Hematopoietic multipotent progenitor cell treated with erythropoietin and hydrocortisone succinate and interleukin-3 and kit ligand, for 8 days (in vitro differentiated cells): ENCODE measurements at places on chromosomes 3 and 15.

DNA sequence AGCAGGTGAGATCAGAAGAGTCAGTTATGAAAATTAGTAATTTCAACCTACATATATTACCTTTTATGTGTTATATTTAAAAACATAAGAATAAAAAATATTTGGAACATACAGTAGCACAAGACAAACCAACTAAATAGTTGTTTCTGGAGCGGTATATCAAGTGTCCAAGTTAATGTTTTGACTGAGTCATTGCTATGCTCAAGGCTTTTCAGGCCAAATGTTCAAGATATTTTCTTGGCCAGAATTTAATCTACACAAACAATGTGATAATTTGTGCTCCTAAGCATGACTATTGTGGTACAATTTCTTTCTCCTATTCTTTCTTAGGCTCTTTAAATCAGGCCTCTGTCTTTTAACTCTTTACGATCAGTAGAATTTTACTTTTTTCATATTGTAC is 412.4 kb downstream of the RAP2B start:
- no peak for DNase-seq

DNA sequence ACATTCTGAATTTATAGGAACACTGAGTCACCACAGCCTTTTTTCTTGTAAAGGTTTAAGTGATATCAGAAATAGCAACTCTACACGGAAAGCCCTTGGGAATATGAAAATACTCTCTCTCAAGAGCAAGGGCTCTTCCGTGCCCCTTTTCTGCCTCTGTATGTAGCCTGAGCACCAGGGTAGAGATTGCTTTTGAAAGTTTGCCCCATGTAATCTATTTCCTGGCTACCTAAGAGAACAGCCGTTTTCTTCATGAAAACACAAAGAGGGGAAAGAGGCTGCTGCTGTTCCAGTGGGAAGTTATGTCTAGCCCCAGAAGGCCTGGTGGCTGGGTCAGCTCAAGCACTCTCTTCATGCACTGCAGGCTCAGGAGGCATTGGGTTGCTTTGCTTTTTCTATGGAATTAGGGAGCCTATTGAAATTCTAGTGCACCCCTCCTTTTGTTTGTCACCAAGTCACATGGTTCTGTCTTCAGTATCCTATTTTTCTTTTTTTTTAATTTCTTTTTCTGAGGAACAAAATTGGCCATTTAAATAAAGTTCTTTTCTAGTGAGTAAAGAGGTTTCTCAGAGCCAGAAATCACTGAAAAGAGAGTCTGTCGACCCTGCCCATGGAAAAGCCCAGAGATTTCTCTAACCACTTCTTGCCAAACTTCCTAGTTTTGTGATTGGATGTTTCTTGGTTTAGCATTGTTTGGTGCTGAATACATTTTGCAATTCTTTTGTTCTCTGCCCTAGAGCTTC is 39.5 kb downstream of the TIGIT start:
- DNase-seq = no peak

- no peak for DNase-seq
Measured at GRCh38 chr3:98291332-98291957, 9.1 kb downstream of the OR5H2 start.

- no peak for DNase-seq
Measured at GRCh38 chr15:94061041-94061440, 170.3 kb upstream of the MCTP2 start.

GRCh38 chr3:134197681-134198261 is 52.9 kb downstream of the RYK start:
- DNase-seq = peak; percentile 86

DNA sequence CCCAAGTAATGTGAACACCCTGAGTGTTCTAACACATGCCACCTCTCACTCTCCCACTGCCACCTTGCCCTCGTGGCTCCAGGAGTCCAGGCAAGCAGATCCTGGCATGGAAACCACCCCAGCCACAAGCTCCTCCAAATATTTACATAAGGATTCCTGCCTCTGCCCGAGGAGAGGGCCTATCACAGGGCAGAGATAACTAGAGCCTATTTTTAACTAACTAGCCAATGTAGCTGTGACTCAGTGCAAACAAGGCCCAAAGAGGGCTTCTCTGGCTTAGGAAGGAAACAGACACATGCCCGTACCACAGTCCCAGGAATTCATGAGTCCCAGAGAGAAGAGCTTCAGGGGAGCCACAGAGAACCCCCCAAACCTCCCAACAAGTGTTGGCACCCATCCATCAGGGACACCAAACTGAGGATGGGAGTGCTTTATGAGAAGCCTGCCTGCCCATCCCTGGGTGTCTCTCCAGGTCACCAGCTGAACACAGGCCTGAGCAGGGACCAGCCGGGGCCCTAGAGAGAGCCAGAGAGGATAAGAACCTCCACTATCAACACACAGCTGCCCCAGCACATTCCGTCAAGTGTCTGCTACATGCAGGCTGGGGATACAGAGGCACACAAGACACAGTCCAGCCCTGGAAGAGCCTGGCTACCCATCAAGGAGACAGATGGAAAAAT is 9.2 kb downstream of the FYCO1 start:
- no peak for DNase-seq

GRCh38 chr15:71679793-71680353 is 130.5 kb upstream of the NR2E3 start:
- no peak for DNase-seq

- DNase-seq = peak; percentile 59
Measured at GRCh38 chr15:69414701-69415167, 585 bp downstream of the KIF23 start.

DNA sequence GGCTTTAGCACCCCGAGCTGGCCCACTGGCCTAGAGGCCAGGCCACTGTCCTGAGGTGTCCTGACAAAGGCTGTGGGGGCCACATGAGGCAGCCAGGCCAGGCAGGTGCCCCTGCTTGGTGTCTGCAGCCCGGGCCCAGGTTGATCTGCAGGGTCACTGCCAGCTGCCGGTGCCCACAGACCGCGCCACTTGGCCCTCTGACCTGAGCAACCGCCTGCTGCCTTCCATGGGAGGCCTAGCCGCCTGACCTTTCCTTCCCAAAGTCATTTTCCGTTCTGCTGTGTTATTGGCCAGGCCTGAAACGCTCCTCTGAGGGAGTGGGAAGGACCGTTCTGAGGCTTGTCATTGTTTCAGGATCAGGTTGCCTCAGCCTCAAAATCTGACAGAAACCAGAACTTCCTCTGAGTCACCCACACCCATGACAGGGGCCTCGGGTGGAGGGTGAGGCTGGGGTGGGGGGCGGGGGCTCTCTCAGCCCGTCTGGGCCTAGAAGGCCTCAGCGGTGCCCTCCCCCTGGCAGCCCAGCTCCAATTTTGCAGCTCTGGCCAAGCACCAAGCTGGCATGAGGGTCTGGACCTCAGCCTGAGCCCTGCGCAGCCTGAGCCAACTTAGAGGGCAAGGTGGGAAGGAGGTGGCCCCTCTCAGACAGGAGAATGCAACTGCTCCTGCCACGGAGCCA is 140.7 kb upstream of the MEF2A start:
- no peak for DNase-seq

DNA sequence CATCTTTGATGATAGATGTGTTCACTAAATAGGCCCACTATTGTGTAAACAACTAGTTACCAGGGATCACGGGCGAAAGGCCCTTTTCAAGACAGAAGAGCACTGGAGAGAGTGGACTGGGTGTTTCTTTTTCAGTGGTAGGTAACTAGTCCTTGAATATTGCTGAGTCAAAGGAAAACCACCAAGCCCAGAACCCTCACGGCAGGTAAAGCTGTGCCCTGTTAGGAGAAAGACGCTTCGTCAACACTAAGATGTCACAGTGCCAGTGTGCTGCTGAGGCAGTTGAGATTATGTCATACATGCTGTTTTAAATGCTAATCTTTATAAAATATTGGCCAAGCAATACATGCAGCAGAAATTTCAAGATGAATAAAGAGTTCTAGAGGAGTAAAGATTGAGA is 578.6 kb downstream of the PYDC2 start:
- DNase-seq = no peak

- DNase-seq = no peak
Measured at GRCh38 chr3:170418422-170419398, at the start of gene CLDN11. Gene CLDN11, plus strand, starts transcription at chr3:170418868. Its CDS starts 199 bp downstream, at chr3:170419067.

DNA sequence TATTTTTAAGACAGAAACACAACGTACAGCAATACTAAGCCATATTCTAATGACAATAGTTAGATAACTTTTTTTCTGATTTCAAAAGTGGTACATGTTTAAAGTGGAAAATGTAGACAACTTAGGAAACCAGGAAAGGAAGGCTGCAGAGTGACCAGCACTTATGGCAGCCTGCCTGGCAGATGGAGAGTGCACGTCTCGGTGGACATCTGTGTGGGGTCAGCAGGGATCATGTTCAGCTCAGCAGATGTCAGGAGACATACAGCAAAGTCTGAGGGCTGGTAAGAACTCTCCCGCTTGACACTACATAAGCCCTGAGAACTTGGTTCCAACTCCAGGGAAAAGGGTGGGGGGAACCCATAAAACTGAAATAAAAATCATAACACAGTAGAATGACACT is 128.6 kb upstream of the ADPGK start:
- no peak for DNase-seq

DNA sequence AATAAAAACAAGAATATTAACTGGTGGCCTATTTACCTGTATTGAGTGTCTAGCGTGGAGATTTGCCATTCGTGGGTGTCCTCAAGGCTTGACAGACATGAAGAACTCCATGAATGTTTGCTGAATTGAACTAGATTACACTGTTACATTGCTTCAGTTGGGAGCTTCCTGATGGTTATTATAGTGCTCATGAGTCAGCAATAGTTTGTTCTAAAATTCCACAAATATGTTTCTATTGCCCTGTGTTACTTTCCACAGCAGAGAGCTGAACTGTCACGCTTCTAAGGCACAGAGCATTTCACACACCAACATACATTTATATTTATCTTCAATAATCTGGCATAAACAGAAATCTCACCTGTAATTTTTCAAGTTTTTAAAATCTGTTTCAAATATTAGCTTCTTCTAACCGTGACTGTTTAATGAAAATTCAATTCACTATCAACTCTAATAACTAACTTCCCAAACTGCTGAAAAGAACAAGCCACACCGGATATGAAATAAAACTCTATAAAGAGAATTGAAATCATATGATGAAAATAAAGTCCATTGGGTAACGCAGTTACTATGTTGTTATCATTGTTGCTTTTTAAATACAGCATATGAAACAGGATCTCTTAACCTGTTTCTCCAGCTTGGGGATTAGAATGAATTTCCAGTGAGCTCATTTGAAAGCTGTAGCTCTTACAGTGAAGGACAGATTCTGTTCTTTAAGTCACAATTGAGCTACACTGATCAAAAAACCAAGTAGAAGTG is 61.2 kb upstream of the MCF2L2 start:
- no peak for DNase-seq

DNA sequence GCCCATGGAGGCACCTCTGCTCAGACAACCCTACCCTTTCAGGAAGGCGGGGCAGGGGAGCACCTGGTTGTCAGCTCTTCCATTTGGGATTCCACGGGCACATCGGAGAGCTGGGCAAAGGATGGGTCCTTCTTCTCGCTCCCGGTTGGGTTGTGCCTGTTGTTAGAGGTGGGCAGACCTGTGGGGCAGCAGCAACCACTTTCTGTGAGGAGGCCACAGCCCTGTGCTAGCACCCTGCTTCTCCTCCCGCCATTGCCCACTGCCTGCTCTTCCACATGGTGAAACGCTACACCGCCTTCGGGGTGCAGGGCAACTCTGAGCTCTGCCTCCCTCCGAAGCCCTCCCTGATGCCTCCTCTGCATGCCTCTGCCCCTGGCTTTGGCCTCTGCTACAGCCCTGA is 7.0 kb upstream of the HHATL start:
- DNase-seq = no peak

DNA sequence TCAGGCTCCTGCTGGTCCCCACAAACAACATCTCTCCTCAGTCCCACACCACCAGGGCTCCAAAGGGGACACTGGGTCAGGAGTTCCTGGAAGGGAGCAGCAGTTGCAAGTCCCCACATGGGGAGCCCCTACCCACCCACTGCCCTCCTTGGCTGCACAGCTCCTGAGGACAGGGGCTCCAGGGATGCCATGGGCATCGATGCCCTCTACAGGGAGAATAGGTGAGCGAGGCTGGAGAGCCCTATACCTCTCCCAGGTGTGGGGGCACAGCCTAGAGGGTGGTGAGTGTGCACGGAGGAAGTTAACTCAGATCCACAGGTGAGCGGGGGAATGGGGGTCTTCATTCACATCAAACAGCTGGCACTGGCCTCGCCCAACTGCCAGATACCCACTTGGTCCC is 141.2 kb upstream of the LINGO1 start:
- DNase-seq = no peak

DNA sequence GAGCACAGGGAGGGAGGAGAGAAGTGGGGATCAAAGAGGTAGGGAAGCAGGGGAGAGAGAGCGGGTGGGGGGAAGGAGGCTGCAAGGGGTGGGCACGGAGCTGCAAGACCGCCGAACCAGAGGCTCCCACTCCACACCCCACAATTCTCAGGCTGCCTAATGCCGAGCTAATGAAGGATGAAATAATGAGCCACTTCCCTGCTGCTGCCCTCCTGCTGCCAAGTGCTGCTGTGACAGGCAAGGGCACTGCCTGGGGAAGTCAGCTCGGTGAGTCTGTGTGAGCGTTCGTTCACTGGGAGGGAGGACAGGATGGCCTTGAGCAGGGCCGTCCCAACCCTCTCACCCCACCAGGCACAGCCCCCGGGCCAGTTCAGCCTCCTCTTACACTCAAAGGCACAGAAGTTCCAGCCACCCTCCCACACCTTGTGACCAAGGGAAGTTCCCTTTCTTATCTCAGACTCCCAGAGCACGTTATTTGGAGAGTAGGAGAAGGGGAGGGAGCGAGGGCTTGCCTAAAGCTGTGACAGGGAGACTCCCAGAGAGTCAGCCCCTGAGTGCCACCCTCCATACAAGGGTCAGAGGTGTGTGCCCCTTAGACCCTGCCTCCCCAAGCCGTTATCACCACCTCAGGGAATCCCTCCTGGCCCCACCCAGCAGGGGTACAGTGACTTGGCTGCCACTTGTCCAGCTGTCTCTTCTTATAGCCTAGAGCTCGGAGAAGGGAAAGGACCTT is 12.4 kb downstream of the GLYCTK start:
- peak; percentile 97 for DNase-seq

- no peak for DNase-seq
Measured at GRCh38 chr15:88792342-88793282, 10.6 kb upstream of the ACAN start.

DNA sequence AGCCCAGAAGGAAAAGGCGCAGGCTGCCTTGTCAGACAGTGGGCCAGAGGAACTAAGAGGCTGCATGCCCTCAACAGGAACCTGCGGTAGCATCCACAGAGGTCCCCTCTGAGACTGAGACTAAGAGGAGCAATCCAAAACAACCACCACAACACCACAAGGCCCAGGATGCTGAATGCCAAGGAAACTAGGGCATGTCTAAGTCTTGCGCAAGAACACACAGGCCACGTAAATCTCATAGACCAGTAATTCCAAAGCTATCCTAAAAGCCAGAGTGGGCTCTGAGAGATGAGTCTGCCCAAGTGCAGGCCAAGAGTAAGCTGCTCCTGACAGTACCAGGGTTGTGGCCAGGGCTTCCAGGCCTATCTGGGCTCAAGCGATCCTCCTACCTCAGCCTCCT is 12.9 kb downstream of the MON1A start:
- no peak for DNase-seq

DNA sequence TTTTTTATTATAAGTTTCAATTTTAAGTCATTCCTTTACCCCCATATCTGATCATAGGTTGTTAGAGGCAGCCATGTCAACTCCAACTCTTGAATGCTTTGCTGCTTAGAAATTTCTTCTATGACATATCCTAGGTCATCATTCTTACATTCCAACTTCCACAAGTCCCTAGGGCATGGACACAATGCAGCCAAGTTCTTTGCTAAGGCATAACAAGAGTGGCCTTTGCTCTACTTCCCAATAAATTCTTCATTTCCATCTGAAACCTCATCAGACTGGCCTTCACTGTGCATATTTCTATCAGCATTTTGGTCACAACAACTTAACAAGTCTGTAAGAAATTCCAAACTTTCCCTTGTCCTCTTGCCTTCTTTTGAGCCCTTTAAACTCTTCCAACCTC is 28.5 kb downstream of the TRIM42 start:
- DNase-seq = no peak
